ENCODE measurements at places on chromosomes 13 and 19. TPM values are rescaled to one million over a fixed set of nuclear protein-coding genes. Genes with fewer than 3 reads are reported as not detected.

The NR2F6 gene
- 69.7 TPM for total RNA-seq

The FCAR gene
- 1.5 TPM for total RNA-seq

The ZNF17 gene
- total RNA-seq: 5.6 TPM

The PAN3 gene
- total RNA-seq: 12.0 TPM

The RFPL4A gene
- not detected for total RNA-seq

The DIRAS1 gene
- 36.5 TPM for total RNA-seq

The IGLON5 gene
- total RNA-seq: 0.31 TPM

The KCNRG gene
- 1.6 TPM for total RNA-seq

The ACTMAP gene
- 3.7 TPM for total RNA-seq

The ANGPTL8 gene
- total RNA-seq: not detected

The ATXN8OS gene
- not detected for total RNA-seq

The FLT3LG gene
- total RNA-seq: 2.6 TPM

The ATF5 gene
- 5.9 TPM for total RNA-seq

The ZBTB32 gene
- total RNA-seq: not detected

The CRLF1 gene
- 71.8 TPM for total RNA-seq

The KLHL1 gene
- not detected for total RNA-seq

The ZNF575 gene
- not detected for total RNA-seq

The IL17D gene
- total RNA-seq: 1.9 TPM

The KLK8 gene
- total RNA-seq: 2.9 TPM

The DENND1C gene
- total RNA-seq: 0.75 TPM

The INSL3 gene
- not detected for total RNA-seq

The BRCA2 gene
- 0.15 TPM for total RNA-seq

The CYP2S1 gene
- 0.59 TPM for total RNA-seq

The LILRB5 gene
- total RNA-seq: 12.0 TPM

The ZNF579 gene
- 6.2 TPM for total RNA-seq

The CEACAM3 gene
- total RNA-seq: not detected

The SYCN gene
- not detected for total RNA-seq

The FXYD3 gene
- total RNA-seq: 0.98 TPM

The KIR3DL1 gene
- total RNA-seq: not detected

The NXNL1 gene
- not detected for total RNA-seq

The DLL3 gene
- total RNA-seq: not detected

The LGALS4 gene
- not detected for total RNA-seq

The MAP4K1 gene
- 4.2 TPM for total RNA-seq

The OVOL3 gene
- not detected for total RNA-seq

The URAD gene
- total RNA-seq: not detected

The CBLC gene
- not detected for total RNA-seq

The LRRC4B gene
- 2.0 TPM for total RNA-seq

The GPC5 gene
- 1.3 TPM for total RNA-seq

The SLC25A41 gene
- not detected for total RNA-seq

Measured in right atrium auricular region (tissue), 2 donors.